ENCODE measurements at places on chromosomes 16 and 17.

- no peak for DNase-seq
These were observed 77.9 kb upstream of the TANC2 start for GRCh38 chr17:62888148-62888547.

DNA sequence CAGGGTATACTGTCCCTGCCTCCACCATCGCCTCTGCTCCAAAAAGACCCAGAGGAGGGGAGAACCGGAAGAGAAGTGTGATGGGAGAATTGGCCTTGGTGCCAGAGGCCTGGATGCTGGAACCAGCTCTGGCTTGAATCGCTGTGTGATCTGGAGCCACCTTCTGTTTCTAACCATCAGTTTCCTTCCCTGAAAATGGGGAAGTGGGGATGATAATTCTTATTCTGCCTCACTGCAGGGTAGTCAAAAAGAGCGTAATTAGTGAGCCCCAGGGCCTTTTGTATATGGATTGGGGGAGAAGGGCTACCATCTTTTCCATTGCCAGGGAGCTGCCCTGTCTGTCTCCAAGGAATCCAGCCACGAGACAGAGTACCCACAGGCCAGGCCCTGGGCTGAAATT lies 52.2 kb downstream of the CCT6B start:
- no peak for DNase-seq

DNA sequence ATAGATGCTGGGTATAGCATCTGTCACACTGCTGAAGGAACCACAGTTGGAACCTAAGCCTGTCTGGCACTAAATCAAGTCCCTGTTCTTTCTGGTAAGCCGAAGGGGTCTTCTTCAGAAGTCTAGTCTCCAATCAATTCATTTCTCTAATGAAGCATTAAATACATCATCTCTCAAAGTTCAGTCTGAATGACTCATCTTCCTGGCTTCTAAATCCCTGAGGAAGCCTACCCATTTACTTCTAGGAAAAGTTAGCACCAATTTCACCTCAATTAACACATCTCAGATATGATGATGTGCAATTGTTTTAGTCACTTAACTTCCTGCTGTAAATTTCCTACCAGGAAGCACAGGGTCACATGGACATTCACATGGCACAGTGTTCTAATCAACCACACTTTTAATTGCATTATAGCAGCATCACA lies 49.9 kb downstream of the TEX14 start:
- DNase-seq = no peak

DNA sequence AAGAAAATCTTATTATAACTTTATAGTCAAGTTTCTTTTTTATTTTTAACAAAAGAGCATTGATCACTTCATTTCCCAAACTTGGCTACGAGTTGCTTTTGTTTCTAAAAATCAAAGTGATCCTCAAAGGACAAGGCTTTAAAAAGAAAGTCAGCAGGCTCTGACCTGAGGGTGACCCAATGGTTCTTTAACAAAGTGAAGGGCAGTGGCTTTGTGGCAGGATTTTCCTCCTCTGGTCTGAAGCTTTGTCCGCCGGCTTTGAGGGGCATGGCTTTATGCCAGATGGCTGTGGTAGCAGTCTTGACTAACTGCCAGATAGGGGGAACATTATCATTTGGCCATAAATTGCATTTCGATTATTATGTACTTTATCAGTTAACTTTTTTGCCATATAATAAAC lies 28.5 kb downstream of the IQCK start:
- no peak for DNase-seq

- DNase-seq = no peak
These were observed 49.7 kb upstream of the WSCD1 start for GRCh38 chr17:6020376-6021010.

DNA sequence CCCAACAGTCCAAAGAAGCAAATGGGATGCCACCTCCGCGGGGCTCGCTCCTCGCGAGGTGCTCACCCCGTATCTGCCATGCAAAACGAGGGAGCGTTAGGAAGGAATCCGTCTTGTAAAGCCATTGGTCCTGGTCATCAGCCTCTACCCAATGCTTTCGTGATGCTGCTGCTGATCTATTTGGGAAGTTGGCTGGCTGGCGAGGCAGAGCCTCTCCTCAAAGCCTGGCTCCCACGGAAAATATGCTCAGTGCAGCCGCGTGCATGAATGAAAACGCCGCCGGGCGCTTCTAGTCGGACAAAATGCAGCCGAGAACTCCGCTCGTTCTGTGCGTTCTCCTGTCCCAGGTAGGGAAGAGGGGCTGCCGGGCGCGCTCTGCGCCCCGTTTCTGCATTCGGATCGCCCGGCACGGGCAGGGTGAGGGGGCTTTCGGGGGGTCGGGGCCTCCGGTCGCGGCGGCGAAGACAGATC lies at the start of gene CDH13:
Gene CDH13, plus strand, starts transcription at position 179 of the 471 bp plus-strand sequence.
- DNase-seq = no peak

GRCh38 chr16:9154567-9155410 lies 63.3 kb downstream of the HAPSTR1 start:
- DNase-seq = no peak
